Stimulated activated CD4-positive, alpha-beta T cell treated with anti-CD3 and anti-CD28 coated beads, Interleukin-2, amount 100 ng/mL, for 4 hours (primary cell): ENCODE measurements at places on chromosomes 6 and 20.

GRCh38 chr6:34901930-34902329 is 12.9 kb downstream of the ANKS1A start:
- no peak for DNase-seq

DNA sequence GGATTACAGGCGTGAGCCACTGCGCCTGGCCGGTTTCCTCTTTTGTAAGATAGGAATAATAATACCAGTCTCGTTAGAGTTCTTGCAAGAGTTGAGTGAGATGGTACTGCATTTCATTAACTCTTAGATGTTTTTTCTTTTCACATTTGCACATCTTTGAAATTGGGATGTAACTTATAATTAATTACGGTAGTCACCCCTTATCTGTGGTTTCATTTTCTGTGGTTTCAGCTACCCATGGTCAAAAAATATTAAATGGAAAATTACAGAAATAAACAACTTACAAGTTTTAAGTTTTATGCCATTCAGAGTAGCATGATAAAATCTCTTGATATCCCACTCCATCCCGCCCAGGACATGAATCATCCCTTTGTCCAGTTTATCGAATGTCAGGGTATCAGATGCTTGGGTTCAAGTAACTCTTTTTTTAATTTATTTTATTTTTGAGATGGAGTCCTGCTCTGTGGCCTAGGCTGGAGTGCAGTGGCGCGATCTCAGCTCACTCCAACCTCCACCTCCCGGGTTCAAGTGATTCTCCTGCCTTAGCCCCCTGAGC is 15.4 kb downstream of the PTK7 start:
- no peak for DNase-seq

DNA sequence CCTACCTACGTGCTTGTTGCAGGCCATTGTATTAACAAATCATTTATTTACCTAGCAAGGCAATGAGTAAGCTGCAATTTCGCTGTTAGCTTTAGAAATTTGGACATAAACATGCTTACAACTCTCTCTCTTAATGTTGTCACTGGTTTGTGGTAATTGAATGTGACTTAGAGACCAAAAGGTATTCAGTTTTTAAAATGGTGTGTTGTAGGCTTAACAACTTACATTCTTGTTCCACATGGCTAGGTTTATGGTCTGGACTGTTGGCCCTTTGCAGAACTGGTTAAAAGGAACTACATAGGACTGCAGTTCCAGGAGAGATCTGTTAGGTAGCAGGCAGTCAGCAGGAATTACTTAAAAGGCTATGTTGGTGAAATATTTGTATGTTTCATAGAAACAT is 10.3 kb upstream of the CTAGE9 start:
- DNase-seq = no peak

DNA sequence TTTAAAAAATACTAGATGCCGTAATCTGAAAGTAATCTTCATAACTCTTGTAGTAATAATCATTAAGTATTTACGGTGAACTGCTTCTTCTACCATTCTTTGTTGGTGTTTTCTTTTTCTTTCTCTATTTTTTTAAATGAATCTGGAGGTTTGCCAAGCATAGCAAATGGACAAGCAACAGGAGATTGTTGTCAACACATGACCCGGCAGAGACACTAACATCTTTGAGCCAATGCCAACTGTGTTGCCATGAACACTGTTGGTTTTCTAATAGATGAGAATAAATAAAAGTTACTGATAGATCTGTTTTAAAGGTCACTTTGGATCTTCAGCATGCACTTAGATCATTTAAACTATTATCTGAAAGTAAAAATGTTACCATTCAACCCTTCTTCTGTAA is 523.6 kb upstream of the EYS start:
- DNase-seq = no peak

DNA sequence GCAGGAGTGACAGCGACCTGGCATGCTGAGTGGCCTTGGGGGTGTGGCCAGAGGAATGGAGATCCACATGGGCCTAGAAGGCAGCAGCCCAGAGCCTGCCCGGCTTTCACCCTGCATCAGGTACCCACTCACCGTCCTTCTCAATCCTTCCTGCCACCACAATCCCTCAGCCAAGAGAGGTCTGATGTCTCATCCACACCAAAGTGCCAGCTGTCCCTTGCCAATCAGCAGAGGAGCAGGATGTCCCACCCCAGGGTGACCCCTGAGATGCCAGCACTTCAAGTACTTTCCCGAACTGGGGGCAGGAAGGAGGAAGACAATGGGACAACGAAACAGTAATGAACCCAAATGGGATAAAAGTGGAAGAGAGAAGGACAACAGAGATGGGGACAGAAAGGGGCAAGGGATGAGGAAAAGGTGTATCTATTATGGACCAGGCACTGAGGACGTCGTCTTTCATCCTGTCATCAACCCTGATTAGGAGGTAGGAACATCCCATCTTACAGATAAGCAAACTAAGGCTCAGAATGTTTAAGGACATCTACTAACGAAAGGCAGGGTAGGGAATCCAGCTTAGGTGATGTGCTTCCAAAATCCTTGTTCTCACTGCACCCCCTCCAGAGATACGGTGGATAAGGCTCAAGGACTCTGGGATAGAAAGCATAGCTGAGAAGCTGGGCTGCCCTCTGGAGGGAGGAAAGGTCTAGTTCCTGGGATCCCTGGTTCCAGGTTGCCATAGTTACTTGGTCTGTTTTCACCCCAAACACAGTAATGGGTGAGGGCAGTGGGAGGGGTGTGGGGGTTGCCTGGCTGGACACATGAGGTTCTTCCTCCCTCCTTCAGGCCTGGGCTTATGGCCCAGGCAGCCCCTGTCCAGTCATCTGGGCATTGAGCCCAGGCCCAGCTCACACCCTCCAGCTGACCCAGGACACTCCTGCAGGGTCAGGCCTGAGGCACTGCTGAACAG is 4.5 kb upstream of the TNXB start:
- DNase-seq = no peak

DNA sequence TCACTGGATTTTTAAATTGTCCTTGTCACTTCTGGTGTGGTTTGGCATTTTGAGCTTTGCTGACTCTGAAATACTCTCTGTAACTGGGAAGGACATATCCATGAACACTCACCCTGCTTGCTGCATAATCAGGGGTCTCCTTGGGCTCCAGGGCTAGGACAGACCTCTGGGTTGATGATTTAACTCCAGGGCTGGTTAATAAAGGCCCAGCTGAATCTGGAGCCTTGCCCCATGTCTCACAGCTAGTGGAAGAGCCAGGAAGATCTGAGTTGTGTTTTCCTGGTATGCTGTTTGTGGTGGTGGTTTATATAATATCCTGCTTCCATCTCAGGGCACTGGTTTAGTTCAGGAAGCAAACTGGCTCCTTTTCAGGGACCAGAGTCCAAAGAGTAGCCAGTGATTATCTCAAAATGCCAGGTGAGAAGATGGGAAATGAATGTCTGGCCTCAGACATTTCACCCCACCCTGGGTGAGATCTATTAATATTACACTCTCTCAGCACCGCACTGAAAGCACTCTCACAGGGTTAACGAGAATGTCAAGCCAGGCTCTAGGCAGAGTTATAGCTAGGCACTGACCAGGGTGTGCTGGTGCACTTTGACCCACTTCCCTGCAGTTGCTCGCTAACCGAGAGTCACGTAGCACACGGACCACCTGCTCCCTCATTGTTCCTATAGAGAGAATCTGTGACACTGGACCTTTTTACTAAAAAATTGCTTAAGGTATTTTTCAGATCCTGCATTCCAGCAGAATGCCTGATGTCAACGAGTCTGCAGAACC is 90.1 kb upstream of the SLC22A16 start:
- DNase-seq = no peak

DNA sequence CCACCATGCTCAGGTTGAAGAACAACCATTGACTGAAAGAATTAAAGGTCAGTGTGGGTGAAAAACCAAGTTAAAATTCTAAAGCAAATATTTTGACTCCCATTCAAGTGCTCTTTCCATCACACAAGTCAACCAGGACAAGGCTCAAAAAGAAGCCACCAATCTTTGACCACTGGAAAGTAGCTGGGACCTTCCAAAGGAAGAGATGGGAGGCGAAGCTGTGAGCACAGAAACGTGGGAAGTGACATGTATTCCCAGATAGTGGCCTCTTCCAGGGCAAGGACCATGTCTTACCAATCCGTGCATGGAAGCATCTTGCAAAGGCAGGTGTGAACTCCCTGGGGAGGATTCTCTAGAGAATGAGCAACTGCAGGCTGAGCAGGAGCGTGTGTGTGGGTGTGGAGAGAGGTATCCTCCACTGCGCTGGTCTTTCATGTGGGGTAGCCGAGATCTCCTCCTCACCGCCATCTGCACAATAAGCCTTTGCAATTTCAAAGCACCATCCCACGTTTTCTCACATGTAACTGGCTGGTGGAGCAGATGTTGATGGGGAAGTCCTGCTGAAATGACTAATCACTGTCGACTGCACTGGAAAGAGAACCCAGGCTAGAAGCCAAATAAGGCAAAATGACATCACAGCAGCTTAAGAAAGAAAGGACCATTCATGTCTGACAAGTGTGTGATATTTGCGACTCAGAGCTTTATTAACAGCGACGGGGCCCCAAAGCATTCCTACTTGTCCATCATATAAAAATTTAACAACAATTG is 189.4 kb upstream of the RREB1 start:
- DNase-seq = peak; percentile 71

GRCh38 chr6:155039618-155040017 is 44.5 kb downstream of the TIAM2 start:
- no peak for DNase-seq

DNA sequence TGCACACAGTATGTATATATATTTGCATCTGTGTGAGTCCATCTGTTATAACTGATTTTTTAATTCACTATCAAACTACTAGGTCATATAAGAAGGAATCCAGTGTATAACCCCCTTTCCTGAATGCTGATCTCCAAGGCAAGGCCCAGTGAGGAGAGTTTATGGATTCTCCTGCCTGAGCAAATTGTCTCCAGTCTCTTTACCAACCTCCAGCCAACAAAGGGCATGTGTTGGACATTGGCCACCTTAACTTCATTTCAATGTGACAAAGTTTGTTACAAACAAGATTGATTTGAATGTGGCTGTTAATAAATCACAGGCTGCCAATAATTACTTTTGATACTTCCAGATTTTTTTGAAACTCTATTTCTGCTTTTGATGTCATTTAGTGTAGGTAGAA is 191.6 kb downstream of the HAO1 start:
- DNase-seq = no peak
